ENCODE measurements at places on chromosomes 5 and 9.
A peak's percentile ranks its signal among the peaks of the same experiment; 100 is the strongest.

DNA sequence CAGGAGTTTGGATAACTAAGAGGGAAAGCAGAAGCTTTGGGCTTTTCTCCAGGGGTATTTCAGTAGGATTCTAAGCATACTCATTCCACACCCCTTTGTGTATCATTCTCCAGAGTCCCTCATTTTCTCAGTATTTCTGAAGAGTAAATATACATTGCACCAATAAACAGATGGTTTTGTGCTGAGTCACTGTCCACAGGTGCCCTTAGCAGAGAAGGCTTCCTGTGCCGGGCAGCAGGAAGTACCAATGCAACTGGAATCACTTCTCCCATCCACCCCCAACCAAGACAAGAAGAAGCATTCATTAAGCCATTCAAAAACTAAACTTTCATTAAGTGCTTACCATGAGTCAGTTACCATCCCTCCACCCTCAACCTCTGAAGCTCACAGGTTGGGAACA, 3.6 kb upstream of the CCNJL start:
- no peak for DNase-seq

- no peak for DNase-seq
Measured at GRCh38 chr9:5866272-5866671, 24.4 kb upstream of the MLANA start.

GRCh38 chr9:88819476-88819875, 171.8 kb upstream of the S1PR3 start:
- DNase-seq = no peak

- DNase-seq = no peak
Measured at GRCh38 chr5:136998854-136999357, 500.2 kb downstream of the SPOCK1 start.

DNA sequence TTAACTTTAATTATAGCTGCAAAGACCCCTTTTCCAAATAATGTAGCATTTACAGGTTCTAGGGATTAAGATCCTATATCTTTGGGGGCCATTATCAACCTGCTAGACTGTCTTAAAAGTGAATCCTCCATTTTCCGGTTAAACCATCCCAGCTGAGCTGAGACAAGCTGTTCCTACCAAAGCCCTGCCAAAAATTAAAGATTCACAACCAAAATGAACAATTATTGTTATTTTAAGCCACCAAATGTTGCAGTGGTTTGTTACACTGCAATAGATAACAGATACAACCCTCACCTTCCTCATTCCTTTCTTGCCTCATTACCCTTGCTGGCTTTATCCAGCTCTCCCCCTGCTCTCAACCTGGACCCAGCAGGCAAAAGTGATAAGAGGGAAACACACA, 343.4 kb downstream of the CDK5RAP2 start:
- no peak for DNase-seq

- DNase-seq = no peak
Measured at GRCh38 chr5:7794823-7795222, 56.1 kb downstream of the CFAP90 start.

DNA sequence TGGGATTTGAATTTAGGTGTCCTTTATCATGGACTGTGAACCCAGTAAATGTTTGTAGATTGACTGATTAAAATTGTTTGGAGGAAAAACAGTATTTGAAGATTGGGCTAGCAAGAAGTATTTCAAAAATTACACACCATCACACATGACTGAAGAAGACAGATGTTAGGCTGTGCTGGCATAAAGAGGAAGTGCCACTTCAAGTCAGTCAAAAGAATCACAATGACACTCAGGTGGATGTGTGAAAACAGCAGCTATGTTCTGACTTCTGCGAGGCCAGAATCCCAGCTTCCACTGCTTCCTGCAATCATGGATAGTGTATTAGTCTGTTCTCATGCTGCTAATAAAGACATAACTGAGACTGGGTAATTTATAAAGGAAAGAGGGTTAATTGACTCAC, 393.3 kb downstream of the DMRT2 start:
- no peak for DNase-seq

- no peak for DNase-seq
Measured at GRCh38 chr5:156815988-156816599, 34.0 kb upstream of the PPP1R2B start.

GRCh38 chr9:4105183-4105582, 194.7 kb downstream of the GLIS3 start:
- no peak for DNase-seq

DNA sequence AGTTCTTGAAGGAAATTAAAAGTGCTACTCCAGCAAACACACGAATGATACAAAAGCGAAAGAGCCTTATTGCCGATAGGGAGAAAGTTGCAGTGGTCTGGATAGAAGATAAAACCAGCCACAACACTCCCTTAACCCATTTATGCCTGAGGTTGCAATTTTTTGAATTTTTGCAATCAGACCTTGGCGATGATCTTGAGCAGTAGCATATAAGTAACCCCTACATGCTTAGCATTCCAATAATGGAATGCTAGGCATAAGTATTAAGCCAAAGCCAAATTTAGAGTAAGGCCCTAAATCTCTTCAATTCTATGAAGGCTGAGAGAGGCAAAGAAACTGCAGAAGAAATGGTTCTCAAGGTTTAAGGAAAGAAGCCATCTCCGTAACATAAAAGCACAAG, 153.5 kb downstream of the SLC28A3 start:
- DNase-seq = no peak

DNA sequence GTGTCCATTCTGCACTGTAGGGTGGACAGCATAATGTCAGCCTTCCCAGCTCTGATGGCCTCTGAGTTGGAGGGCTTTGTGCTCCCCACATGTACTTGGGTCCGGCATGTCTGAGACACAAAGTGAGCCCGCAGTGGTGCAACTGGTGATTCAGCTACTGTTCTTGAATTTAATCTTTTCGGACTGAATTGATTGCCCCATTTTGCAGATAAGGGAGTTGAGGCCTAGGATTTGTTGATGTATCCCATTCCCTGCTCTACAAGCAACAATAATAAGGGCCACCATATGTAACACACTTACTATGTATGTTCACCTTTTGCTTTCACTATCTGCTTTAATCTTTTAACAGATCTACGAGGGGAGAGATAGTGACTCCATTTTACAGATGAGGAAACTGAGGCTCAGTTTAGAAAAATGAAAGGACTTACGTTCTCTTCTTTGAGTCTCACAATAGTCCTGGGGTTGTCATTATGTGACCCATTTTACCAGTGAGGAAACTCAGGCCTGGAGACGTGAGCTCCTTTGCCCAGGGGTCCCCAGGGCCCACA, 4.5 kb downstream of the GSN start:
- DNase-seq = no peak

DNA sequence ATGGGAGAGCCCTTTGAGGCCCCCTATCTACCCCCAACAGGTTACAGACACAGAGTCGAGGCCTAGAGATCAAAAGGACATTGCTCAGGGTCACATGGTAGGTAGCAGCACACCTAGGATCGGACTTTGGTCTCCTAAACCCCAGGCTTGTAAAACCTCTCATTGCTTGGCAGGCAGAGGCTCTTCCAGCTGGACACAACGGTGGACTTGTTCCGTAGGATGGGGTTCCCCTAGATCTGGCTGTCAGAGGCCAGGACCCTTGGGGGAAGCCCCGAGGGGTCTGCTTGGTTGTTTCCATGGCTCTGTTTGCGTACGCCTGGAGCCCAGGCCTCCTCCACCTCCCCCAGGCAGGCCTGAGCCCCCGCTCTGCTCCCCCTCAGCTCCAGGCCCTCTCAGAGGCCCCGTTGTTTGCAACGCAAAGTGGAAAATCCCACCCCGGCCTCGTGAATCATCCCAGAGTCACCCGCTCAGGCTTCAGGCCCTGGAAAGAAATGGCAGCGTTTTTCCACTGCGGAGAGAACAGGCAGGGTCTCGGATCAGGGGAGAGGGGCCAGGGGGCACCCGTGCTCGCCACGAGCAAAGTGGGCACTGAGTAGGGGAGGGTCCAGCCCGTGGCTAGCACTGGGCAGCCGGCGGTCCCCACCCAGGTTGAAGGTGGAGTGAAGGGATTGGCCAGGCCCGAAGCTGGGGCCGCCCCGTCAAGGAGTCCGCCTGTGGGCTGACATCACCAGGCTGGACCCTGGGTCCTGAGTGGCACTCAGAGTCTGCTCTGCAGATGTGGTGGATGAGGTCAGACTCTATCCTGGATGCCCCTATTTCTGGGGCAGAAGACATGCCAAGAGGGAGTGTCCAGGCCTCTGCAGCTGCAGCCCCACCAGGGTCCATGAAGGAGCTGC, 19.8 kb downstream of the COL27A1 start:
- no peak for DNase-seq

DNA sequence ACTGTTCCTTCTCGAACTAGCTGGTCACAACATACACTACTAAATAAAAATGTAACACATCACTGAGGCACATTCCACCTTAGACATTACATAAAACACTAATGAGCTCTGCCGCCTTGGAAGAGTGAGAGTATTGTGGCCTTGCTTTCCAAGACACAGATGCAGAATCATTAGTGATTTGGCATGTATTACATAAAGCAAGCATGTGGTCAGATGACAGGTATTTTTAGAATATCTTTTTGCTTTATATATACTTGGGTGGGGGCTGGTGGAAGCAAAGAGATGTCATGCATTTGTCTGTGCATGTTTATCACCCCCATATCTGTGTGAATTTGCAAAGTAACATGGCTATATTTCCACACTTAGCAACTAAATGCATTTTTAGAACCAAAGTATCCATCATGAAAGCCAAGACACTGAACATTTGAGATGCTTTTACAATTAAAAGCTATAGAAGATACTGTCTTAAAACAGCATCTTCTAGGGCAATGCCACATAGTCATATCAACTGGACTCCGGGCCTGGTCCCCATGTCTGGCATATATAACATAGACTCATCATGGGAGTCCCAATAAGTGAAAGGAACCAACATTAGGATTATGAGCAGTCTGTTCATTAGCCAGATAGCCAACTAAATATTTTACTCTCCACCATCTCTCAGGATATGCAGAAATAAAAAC, 213.5 kb downstream of the MEF2C start:
- DNase-seq = no peak

DNA sequence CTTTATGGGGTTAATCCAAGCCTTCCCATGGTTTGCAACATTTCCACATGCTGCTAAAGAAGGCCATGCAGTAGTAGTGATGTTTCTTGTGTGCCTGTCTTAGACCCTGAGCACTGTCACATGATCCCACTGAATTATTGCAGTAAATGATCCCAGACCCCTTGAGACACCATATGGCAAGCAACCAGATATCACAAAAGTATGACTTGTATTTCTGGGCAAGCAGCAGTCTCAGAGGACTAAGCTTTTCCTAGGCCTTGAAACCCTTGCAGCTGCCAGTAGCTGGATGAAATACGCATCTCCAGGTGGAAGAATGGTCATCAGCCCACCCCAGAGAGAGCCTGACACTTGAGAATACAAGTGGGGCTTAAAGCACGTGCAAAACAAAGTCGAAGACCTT, 41.8 kb downstream of the CDO1 start:
- DNase-seq = no peak

GRCh38 chr9:78544230-78544629, 247.3 kb downstream of the PSAT1 start:
- no peak for DNase-seq

GRCh38 chr5:139263536-139263935, 30.0 kb upstream of the MATR3 start:
- DNase-seq = no peak

- no peak for DNase-seq
Measured at GRCh38 chr5:93403141-93403928, 177.7 kb downstream of the NR2F1-AS1 start.

- no peak for DNase-seq
Measured at GRCh38 chr9:20490246-20490834, 132.0 kb downstream of the MLLT3 start.

- DNase-seq = no peak
Measured at GRCh38 chr9:133474215-133474614, 4.7 kb downstream of the SLC2A6 start.

DNA sequence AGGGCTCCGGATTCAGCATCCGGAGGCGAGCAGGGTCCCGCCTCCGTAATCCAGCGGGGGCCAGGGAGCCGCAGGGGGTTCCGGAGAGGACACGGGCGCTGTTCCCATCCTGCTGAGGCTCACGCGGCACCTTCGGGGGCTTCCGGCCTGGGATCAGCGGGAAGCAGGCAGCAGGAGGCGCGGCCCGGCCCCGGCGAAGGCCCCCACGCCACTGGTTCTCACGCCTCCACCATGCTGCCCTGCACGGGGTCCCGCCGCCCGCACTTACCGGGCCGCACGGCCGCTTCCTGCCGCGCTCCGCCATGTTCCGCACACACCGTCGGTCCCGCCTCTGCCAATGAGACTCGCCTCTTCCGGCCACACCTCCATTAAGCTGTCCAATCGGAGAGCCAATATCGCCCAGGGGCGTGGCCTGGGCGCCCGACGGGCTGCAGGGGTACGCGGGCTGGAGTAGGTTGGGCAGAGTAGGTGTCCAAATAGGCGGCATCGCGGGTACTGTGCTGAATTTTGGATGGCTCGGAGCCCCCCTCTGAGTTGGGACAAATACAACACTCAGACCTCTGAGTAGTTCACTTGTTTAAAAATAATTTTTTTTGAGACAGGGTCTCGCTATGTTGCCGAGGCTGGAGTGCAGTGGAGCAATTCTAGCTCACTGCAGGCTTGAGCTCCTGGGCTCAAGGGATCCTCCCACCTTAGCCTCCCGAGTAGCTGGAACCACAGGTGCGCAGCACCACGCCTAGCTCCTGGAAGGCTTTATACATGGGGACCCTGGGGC, at the start of gene SPOUT1:
SPOUT1 (minus strand) TSS at position 318 of the 775 bp plus-strand sequence; CDS start at position 304, 14 bp downstream.
- peak; percentile 92 for DNase-seq

DNA sequence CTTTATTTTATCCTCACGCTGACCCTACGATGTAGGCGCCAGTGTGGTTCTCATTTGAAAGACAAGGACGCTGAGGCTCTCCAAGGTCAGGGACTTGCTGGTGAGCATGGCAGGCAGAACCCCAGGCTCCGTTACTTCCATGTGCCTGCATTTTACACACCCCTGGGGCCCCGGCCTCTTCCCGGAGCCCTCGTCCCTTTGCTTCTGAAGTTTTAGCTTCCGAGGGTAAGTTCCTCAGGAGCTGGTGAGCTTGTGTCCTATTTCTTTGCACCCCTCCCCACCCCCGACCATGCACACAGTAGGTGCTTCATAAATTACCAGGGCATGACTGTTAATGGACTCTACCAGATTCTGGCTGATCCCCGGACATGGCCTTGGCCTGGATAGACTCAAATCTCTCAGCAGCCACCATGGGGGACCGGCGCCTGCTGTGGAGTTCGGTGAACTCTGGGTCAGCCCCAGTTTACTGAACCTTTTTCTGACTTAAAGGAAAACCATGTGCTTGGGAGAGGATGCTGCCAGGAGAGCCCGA, 59.3 kb upstream of the RNU6ATAC start:
- no peak for DNase-seq

DNA sequence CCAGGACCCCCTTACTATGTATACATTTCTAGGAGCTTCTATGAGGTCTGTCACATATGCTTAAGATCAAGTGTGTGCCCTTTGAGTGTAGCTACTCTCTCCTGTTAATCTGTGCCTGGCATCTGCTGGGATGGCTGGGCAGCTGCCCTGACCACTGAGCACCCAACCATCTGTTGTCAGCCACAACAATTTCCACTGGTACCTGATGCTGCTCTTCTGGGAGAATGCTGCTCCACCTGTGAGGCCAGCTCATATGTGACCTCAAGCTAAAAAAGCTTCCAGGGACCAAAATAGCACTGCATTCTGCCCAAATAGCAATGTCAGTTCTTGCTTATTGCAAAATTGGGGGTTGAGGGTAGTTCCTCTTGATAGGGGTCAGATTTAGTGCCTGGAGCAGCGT, 595.6 kb downstream of the RAB3C start:
- no peak for DNase-seq

- DNase-seq = no peak
Measured at GRCh38 chr5:169169783-169170182, 131.2 kb downstream of the SLIT3 start.

GRCh38 chr5:73298772-73299630, 126.0 kb downstream of the TMEM174 start:
- no peak for DNase-seq

GRCh38 chr5:177553671-177554429, 513 bp downstream of the FAM193B start:
- DNase-seq = no peak

Measured in DMS79 treated with DMSO at 0.1 percent for 48 hours (cell line).